ENCODE measurements at places on chromosomes 2 and 18.

DNA sequence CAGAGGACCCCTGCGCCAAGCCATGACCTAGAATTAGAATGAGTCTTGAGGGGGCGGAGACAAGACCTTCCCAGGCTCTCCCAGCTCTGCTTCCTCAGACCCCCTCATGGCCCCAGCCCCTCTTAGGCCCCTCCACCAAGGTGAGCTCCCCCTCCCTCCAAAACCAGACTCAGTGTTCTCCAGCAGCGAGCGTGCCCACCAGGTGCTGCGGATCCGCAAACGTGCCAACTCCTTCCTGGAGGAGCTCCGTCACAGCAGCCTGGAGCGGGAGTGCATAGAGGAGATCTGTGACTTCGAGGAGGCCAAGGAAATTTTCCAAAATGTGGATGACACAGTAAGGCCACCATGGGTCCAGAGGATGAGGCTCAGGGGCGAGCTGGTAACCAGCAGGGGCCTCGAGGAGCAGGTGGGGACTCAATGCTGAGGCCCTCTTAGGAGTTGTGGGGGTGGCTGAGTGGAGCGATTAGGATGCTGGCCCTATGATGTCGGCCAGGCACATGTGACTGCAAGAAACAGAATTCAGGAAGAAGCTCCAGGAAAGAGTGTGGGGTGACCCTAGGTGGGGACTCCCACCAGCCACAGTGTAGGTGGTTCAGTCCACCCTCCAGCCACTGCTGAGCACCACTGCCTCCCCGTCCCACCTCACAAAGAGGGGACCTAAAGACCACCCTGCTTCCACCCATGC, 3.0 kb downstream of the PROC start:
- no peak for DNase-seq

DNA sequence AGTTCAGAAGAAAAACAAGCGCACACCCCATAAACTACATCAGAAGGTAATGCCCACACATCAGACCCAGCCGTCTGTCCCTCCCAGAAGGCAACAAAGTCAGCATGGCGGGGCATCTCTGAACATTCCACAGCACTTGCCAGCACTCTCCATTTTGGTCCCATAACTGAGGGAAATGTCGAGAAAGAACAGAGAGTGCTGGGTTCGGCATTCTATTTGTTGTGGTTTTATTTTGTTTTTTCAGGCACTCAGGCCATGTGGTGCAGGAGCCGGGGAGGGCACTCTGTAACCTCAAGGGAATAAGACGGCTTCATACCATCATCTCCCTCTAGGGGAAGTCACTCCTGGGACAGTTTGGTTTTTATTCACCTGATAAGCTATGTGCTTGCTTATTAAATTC, 156.0 kb downstream of the SEPTIN10 start:
- no peak for DNase-seq

DNA sequence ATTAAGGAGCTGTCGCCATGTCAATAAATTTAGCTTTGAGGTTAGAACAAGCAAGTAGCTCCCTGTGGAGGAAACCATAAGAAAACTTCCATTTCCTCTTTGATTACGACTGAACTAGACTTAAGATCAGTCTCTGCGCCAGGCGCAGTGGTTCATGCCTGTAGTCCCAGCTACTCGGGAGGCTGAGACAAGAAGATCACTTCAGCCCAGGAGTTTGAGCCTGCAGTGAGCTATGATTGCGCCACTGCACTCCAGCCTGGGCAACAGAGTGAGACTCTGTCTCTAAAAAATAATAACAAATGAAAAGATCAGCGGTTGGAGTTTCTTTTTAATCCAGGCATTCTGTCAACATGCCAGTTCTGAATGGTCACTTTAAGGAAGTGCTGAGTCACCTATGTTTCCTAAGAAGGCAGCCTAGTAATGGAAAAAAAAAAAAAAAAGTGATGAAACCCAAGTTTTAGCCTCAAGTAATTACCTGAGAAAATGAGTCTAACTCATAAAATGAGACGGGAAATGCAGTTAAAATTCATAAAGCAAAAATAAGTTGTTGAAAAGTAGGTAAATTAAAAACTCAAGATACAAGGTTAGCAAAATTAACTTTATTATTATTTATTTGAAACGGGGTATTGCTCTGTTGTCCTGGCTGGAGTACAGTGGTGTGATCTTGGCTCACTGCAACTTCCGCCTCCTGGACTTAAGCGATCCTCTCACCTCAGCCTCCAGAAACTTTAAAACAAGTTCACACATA, 10.2 kb downstream of the C18orf32 start:
- no peak for DNase-seq

DNA sequence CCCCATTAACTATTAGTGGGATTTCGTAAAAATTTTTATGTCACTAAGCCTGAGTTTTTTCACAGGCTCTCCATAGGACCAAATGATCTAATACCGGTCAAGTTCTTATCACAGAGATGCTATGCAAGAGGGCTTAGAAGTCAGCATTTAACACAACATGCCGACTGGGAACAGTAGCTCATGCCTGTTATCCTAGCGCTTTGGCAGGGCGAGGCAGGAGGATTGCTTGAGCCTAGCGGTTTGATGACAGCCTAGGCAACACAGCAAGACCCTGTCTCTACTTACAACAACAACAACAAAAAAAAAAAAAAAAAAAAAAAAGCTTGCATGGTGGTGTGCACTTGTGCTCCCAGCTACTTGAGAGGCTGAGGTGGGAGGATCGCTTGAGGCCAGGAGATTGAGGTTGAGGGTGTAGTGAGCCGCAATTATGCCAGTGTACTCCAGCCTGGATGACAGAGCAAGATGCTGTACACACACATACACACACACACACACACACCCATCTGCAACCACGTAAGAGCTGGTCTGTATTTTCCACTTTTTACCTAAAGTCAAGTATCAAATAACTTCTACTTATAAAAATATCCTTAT, 67.6 kb upstream of the FAM124B start:
- no peak for DNase-seq

GRCh38 chr18:7921938-7922587, 354.9 kb downstream of the PTPRM start:
- DNase-seq, result no peak

All from CD4-positive, alpha-beta T cell treated with Interleukin-1 beta for 1 hour (primary cell).